ENCODE measurements at places on chromosomes 5 and 9. TPM values are rescaled to one million over a fixed set of nuclear protein-coding genes. Genes with fewer than 3 reads are reported as not detected.

- no peak for DNase-seq
Measured at GRCh38 chr5:159211729-159212174, 2.4 kb upstream of the RNF145 start.

- peak; percentile 39 for DNase-seq
Measured at GRCh38 chr9:95807326-95807947, 68.1 kb upstream of the ERCC6L2 start.

GRCh38 chr5:136022965-136023364, 5.8 kb upstream of the TGFBI start:
- no peak for DNase-seq

DNA sequence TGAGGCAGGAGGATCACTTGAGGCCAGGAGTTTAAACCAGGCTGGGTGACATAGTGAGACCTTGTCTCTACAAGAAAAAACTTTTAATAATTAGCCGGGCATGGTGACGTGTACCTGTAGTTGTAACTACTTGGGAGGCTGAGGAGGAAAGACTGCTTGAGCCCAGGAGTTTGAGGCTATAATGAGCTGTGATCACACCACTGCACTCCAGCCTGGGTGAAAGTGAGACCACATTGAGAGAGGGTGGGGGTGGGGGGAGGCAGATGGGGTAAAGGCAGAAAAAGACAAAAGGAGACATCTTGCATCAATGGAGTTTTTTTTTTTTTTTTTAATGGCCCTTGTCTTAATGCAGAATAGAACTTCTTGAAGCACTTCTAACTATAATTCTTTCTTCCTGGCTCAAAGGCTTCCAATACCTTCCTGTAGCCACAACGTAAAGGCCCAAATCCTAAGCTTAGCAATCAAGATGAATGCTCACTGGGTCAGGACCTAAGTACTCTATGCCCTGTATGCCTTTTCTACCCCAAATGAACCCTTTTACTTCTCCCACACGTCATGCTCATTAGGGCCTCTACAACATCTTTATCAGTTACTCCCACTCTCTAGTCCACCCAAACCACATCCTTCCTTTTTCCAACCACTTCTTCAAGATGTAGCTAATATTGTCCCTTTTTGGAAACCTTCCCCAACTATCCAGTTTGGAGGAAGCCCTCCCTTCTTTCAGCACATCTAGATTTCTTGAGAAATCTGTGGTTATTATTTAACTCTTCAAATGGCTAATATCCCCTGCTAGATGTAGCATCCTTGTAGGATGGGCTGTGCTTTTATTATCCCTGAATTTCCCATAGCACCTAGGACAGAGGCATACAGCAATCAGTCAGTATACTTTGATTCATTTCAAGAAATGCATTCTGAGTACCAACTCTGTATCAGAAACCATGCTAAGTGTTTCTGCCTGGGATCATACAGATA, 40.8 kb downstream of the CSF2 start:
- no peak for DNase-seq

- DNase-seq: no peak
Measured at GRCh38 chr9:125908136-125908535, 161.0 kb downstream of the PBX3 start.

GRCh38 chr9:12689233-12689632, 4.0 kb upstream of the TYRP1 start:
- no peak for DNase-seq

GRCh38 chr5:181045316-181045715, 5.2 kb downstream of the BTNL9 start:
- no peak for DNase-seq

DNA sequence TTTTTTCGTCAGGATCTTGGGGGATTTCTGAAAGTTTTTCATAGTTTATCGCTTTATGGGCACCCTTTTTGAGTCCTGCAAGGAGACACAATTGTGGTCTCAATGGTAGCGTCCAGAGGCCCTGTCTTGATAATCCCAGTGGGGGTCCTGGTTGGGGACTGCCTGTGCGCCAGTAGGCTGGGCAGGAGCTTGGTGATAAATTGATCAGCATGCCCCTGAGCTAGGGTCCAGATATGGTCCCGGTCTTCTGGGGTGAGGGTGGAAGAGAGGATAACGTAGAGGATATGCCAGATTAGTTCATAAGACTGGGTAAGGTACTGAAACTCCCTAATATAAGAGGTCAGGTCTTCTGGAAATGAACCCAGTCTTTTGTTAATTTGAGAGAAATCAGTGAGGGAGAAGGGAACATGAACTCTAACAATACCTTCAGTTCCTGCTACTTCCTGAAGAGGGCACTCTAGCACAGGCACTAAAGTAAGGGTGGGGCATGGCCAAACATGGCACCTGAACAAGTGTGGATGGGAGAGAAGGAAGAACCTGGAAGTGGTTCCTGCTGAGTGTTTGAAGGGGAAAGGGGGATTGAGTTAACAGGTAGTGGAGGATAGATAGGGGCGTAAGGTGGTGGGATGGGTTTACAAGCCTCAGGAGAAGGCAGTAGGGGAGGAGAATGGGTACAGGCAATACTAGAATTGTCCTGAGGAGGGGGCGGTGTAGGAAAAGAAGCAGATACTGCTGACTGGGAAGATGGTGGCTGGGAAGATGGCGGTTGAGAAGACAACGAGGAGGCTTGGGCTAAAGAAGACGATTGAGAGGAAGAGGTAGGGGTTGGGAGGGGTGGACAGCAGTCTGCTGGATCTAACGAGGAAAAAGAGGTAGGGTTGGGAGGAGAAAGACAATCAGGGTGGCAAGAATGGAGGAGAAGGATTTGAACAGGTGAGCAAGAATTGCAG, 33.8 kb upstream of the ANXA2R start:
- DNase-seq: peak; percentile 40

DNA sequence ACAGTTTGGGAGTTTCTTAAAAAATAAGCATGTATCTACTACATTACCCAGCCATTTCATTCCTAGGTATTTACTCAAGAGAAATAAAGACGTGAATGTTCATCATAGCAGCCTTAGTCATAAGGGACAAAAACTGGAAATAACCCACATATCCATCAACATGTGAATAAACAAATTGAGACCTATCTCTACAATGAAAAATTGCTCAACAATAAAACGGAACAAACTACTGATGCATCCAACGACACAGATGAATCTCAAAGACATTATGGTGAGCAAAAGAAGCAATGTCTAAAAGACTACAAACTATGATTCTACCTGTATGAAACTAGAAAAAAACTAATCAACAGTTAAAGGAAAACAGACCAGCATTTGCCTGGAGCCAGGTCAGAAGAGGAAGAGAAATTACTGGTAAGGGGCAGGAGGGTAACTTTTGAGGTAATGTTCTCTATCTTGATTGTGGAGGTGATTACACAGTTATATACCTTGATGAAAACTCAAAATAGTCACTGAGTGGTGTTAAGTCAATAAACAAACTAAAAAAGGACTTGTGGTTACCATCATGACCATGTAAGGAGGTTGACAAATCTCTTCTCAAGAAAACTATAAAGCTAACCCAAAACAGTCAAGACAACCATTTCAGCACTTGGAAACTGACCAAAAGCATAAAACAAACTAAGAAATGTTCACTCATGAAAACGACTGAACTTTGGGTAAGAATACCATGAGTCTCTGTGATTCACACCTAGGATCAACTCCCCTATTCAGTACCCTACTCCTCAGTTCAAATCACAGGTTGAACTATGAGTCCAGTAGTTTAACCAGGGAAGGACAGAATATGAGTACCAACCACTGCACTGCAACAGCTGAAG, 10.4 kb downstream of the UIMC1 start:
- DNase-seq: peak; percentile 79

GRCh38 chr5:107487056-107487542, 183.6 kb downstream of the EFNA5 start:
- DNase-seq: peak; percentile 28

GRCh38 chr9:111529787-111530186, 4.8 kb downstream of the ZNF483 start:
- DNase-seq: no peak

- no peak for DNase-seq
Measured at GRCh38 chr9:84174486-84174885, 166.1 kb downstream of the SLC28A3 start.

- no peak for DNase-seq
Measured at GRCh38 chr5:60997721-60998120, 52.7 kb downstream of the NDUFAF2 start.

DNA sequence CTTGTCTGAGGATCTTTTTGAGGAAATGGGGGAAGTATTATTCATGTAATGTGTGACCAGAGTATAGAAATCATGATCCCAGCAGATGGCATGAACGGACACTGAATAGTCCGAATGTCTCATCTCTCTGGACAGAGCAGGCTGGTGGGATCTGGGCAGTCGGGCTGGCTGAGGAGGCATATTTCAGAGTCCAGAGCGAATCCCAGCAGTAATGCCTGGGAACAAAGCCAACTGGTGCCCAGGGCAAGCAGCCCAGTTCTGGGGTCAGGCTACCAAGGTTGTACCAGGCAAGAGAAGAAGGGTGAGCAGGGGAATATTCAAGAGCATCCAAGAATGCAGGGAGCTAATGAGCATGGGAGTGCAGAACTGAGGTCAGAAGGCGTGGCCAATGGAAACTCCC, 306.4 kb downstream of the ZSWIM6 start:
- DNase-seq: no peak

GRCh38 chr5:139399501-139400121, 4.3 kb downstream of the SPATA24 start:
- no peak for DNase-seq

GRCh38 chr9:20441711-20442423, 180.4 kb downstream of the MLLT3 start:
- peak; percentile 9 for DNase-seq

DNA sequence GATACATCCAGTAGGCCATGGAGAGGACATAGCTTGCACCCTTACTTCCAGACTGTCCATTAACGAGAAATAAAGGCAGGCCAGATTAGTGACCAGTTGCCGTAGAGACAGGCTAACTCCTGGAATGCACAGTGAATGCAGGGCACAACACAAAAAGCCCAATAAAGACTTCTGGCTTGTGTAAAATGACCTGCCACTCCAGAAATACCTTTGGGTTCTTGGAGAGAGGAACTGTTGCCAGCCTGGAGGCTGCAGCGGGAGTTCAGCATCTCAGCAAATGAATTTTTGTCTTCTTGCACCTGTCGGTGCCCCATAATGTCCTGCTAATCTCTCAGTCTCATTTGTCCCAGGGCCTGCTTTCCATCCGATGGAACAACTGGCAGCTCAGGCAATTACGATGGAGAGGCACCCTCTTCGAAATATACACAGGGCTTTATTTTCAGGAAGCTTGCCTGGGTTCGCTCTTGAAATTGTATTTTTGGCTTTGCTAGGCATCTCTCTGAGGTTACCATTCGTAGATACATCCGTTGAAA, 538.8 kb upstream of the ZNF462 start:
- DNase-seq: no peak

GRCh38 chr9:84325347-84325973, 15.1 kb downstream of the SLC28A3 start:
- DNase-seq: peak; percentile 48

DNA sequence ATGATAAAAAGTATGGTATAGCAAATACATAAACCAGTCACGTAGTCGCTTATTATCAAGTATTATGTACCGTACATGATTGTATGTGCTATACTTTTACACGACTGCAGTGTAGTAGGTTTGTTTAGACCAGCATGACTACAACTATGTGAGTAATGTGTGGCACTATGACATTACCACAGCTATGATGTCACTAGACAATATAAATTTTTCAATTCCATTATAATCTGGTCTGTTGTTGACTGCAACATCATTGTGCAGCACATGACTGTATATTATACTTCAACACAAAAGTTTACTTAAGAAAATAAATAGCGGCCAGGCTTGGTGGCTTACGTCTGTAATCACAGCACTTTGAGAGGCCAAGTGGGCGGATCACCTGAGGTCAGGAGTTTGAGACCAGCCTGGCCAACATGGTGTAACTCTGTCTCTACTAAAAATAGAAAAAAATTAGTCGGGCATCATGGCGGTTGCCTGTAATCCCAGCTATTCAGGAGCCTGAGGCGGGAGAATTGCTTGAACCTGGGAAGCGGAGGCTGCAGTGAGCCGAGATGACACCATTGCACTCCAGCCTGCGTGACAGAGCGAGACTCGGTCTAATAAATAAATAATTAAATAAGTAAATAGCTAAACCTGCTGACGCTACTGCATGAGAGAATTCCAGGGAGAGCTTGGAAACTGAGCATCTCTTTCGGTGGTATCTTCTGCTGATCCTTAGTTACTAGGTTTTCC, 24.6 kb upstream of the JADE2 start:
- peak; percentile 54 for DNase-seq

GRCh38 chr5:181035991-181036815, 3.9 kb upstream of the BTNL9 start:
- no peak for DNase-seq

DNA sequence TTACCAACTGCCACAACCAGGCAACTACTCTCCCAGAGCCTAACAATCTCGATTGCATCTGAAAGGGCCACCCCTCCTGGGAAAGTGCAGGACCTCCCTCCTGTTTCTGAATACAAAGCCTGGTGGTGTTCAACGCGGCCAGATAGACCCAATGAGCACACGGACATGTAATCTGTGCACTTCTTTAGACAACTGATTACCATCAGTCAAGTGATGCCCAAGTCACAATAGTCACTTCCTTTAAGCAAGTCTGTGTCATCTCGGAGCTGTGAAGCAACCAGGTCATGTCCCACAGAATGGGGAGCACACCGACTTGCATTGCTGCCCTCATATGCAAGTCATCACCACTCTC, 739 bp downstream of the C9orf72 start:
- DNase-seq: no peak

DNA sequence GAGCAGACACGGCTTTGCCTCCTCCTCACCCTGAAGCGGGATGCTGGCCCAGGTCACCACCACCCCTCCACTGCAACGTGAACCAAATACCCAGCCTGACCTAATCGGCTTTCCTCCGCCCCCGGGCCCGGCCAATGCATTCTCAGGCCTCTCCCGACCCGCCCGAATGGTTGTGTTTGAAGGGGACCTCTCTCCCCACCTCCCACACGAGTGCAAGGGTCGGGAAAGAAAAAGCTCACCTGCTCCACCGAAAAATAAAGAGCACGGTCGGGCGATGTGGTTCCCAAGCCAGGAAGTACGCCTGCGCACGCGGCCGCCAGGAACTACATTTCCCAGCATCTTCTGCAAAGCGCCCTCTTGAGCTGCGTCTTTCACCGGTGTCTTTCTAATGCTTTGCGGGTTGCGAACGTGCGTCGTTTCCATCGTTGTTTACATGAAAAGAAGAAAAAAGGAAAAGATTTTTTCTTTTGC, at the start of gene ZNF883:
TSS of gene ZNF883 (minus strand) at position 282 of the 471 bp plus-strand sequence.
- DNase-seq: peak; percentile 55

- DNase-seq: no peak
Measured at GRCh38 chr5:127844581-127845021, 141.4 kb downstream of the CCDC192 start.

The SH3PXD2B gene
- 8.2 TPM for total RNA-seq

The PLEKHG4B gene
- 1.1 TPM for total RNA-seq

The PCDHA9 gene
- under 0.01 TPM for total RNA-seq

The GARIN3 gene
- not detected for total RNA-seq

The IFNB1 gene
- total RNA-seq: not detected

The STPG3 gene
- not detected for total RNA-seq

The ACOT12 gene
- not detected for total RNA-seq

The GLRA1 gene
- not detected for total RNA-seq
